ENCODE measurements at places on chromosomes 1 and 21.

- DNase-seq: no peak
Observed at GRCh38 chr1:100799954-100800612, 80.5 kb downstream of the VCAM1 start.

- DNase-seq: no peak
Observed at GRCh38 chr1:24386241-24386640, 27.3 kb downstream of the STPG1 start.

GRCh38 chr1:163315773-163316374 is 5.9 kb upstream of the NUF2 start:
- peak; percentile 26 for DNase-seq

DNA sequence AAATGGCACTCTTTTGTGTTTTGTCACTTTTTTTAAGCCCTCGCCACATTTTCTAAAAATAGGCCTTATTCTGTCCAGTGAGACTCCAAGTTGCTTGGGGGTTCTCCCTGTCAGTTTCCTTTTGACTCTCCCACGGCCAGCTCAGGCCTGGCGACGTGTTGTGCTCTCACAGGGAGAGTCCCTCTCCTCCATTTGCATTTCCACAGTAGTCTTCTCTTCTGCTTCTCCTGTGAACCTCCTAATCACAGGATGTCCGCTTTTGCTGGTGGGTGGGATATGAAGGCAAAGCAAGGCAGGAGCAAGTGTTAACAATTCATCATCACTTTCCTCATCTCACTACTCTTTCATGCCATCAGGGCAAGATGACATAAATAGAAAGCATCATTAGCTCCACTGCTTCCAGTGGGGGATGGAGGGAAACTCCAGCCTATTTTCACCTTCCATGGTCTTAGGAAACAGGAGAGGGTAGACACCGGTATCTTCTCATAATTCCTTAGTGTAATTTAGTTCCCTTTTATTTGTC is 99.8 kb downstream of the INTS7 start:
- no peak for DNase-seq

DNA sequence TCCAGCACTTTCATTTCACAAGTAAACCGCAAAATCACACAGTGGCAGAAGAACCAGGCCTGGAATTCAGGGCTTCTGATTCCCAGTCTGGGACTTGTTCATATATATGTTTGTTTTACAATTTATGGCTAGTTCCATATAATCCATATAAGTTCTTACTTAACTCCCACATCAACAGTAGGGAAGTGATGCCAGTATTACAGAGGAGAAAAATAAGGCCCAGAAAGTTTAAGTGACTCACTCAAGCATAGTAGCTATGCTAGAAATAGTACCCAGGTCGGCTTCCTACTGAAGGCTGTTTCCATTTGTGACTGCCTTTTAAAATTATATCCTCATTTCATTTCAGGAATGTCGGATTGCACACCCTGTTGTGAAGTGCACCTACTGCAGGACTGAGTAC is 1.4 kb downstream of the FAM76A start:
- DNase-seq: no peak

DNA sequence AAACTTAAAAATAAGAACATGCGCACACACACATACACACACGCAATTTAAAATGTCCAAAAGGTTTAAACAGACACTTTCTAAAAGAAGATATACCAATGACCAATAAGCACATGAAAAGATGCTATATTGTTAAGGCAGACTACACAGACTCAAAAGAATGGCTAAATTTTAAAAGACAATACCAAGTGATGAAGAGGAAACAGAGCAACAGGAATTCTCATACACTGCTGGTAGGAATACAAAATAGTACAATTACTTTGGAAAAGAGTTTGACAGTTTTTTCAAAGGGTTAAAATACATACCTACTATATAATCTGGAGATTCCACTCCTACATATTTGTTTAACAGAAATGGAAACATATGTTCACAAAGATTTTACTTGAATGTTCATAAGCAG is 239.6 kb upstream of the SAMSN1 start:
- no peak for DNase-seq

DNA sequence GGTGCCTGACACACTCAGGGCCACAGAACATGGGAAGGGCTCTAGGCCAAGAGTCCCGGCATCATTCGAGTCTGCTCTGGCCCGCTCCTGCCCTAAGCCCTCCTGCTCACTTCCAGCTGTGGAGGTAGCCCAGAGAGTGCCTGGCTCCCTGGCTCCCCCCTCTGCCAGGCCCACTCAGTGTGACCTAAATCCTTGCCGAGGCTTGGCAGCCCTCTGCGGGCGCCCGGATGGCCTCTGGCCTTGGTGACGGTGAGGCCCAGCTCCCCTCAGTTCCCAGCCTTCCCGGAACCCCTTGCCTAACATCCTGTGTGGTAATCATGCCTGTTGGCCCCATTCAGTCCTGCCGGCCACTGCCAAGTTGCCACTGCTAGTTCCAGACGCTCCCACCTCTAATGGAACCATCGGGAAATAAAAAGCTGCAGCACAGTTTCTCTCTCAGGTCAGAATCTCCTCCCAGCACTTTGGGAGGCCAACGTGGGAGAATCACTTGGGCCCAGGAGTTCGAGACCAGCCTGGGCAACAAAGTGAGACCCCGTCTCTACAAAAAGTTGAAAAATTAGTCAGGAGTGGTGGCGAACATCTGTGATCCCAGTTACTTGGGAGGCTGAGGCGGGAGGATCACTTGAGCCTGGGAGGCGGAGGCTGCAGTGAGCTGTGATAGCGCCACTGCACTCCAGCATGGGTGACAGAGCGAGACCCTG is 1.2 kb upstream of the H6PD start:
- no peak for DNase-seq
